ENCODE measurements at places on chromosomes 12 and 14. TPM values are rescaled to one million over a fixed set of nuclear protein-coding genes. Genes with fewer than 3 reads are reported as not detected.

Gene RTL1
- not detected for total RNA-seq

Gene ZNF10
- total RNA-seq, result 3.4 TPM

Gene IL23A
- 5.5 TPM for total RNA-seq

Gene ABCD4
- total RNA-seq, result 24.2 TPM

Gene TAOK3
- total RNA-seq, result 16.7 TPM

Gene RFC5
- total RNA-seq, result 20.2 TPM

Gene GCH1
- total RNA-seq, result 13.0 TPM

Gene SPIC
- not detected for total RNA-seq

Gene WNT1
- total RNA-seq, result not detected

Gene NPFF
- not detected for total RNA-seq

Gene BICDL1
- 20.5 TPM for total RNA-seq

Gene KLRK1
- total RNA-seq, result not detected

Gene APPL2
- total RNA-seq, result 45.5 TPM

Gene GRIP1
- total RNA-seq, result 4.7 TPM

Gene RNF212B
- not detected for total RNA-seq

Gene KSR2
- total RNA-seq, result not detected

Gene KRT77
- total RNA-seq, result not detected

Gene PELI2
- 0.08 TPM for total RNA-seq

Gene FRMD6
- total RNA-seq, result 111 TPM

Gene GNB3
- 0.47 TPM for total RNA-seq

Gene KERA
- not detected for total RNA-seq

Gene GYS2
- total RNA-seq, result not detected

Gene ARHGEF40
- 6.4 TPM for total RNA-seq

Gene PDZRN4
- not detected for total RNA-seq

Gene PRB2
- total RNA-seq, result not detected

Gene CCDC175
- not detected for total RNA-seq

Gene VPS37B
- 53.7 TPM for total RNA-seq

Gene FAM90A1
- total RNA-seq, result not detected

Gene FSCB
- total RNA-seq, result not detected

Gene KRT6C
- 11.7 TPM for total RNA-seq

Gene CD27
- total RNA-seq, result not detected

Gene CD163L1
- 0.38 TPM for total RNA-seq

Gene SIRT4
- 0.49 TPM for total RNA-seq

Gene HOXC13
- total RNA-seq, result 6.0 TPM

Gene CPSF6
- 31.1 TPM for total RNA-seq

Gene SLC7A8
- 61.2 TPM for total RNA-seq

Gene TM7SF3
- total RNA-seq, result 161 TPM

Gene CSRP2
- 70.1 TPM for total RNA-seq

Gene SERPINA5
- total RNA-seq, result not detected

Gene ESRRB
- not detected for total RNA-seq

Gene MAP1LC3B2
- total RNA-seq, result 0.70 TPM

Gene TUNAR
- not detected for total RNA-seq

Gene DCTN2
- 190 TPM for total RNA-seq

Gene GDF3
- total RNA-seq, result not detected

Gene ADAM21
- total RNA-seq, result 0.55 TPM
